ENCODE measurements at places on chromosomes 1 and 21. TPM values are rescaled to one million over a fixed set of nuclear protein-coding genes. Genes with fewer than 3 reads are reported as not detected.

The RIPPLY3 gene
- total RNA-seq: 0.26 TPM

The FAM163A gene
- not detected for total RNA-seq

The FMO2 gene
- total RNA-seq: not detected

The C1orf115 gene
- not detected for total RNA-seq

- H3K36me3 ChIP-seq: peaks cover 3% of the 10 kb centered on the region
- H3K27ac ChIP-seq: peak overlapping the region; percentile 79
- H3K27me3 ChIP-seq: peaks cover 40% of the 10 kb centered on the region
- DNase-seq: no peak
- peaks cover 20% of the 10 kb centered on the region for H3K4me1 ChIP-seq
Measured at GRCh38 chr1:65253800-65254319, 55.5 kb upstream of the DNAJC6 start.

- peaks cover 79% of the 10 kb centered on the region for H3K4me1 ChIP-seq
- H3K27ac ChIP-seq: peak overlapping the region; percentile 77
- peaks cover 15% of the 10 kb centered on the region for H3K27me3 ChIP-seq
- no peaks in the 10 kb centered on the region for H3K36me3 ChIP-seq
- peak overlapping the region; percentile 72 for H3K4me3 ChIP-seq
- DNase-seq: peak; percentile 77
Measured at GRCh38 chr1:117653732-117654492, 48.1 kb downstream of the TENT5C start.

DNA sequence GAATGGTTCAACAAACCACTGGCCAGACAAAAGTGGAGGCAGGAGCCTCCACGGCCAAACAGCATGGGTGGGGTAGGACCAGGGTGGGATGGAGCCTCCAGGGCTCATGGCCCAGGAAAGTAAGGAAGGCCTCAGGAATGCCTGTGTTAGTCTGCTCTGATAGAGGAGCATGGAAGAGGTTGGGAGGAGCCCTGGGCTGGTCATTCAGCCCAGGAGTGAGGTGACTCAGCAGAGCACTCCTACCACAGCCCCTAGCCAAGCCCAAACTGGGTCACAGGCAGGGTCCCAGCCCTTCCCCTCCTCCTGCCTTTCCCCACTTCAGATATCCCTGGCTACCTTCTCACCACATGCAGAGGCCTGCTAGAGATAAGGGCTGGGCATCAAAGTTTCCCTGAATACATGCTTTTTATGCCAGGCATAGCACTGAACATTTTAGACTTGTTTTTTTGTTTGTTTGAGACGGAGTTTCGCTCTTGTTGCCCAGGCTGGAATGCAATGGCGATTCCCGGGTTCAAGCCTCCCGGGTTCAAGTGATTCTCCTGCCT lies 3.1 kb upstream of the SHISA4 start:
- H3K4me3 ChIP-seq: no peak overlapping the region
- H3K4me1 ChIP-seq: peaks cover 4% of the 10 kb centered on the region
- H3K36me3 ChIP-seq: no peaks in the 10 kb centered on the region
- no peak overlapping the region for H3K27ac ChIP-seq
- DNase-seq: no peak

GRCh38 chr1:103267893-103268292 lies 159.6 kb upstream of the COL11A1 start:
- H3K4me3 ChIP-seq: no peak overlapping the region
- no peak overlapping the region for H3K27ac ChIP-seq
- DNase-seq: no peak
- no peaks in the 10 kb centered on the region for H3K27me3 ChIP-seq
- H3K36me3 ChIP-seq: no peaks in the 10 kb centered on the region

DNA sequence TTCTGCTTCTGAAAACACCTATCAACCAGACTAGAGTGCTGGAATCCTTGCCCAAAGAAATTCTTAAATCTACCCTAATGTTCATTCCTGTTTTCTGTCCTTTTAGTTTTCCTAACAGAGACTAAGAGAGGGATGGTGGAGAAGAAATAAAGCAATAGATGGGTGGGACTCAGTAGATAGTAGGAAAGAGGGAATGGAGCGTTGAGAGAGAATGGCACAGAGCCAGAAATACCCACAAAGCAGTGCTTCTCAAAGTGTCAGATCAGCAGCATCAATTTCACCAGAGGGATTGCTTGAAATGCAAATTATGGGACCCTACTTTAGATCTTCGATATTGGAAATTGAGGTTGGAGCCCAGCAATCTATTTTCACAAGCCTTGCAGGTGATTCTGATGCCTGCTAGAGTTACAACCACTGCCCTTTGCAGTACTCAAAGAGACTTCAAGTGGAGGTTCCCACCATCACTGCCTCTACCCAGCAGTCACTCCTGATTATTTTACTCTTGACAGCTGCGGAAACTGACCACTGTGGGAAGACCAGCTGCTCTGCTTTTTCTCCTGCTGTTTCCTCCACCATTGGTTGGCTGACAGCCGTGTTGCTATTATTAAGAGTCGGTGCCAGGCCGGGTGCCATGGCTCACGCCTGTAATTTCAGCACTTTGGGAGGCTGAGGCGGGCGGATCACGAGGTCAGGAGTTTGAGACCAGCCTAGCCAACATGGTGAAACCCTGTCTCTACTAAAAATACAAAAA lies 11.4 kb upstream of the PRPF3 start:
- no peaks in the 10 kb centered on the region for H3K4me1 ChIP-seq
- H3K27me3 ChIP-seq: no peaks in the 10 kb centered on the region
- no peak for DNase-seq
- no peak overlapping the region for H3K27ac ChIP-seq

- no peaks in the 10 kb centered on the region for H3K27me3 ChIP-seq
- H3K36me3 ChIP-seq: no peaks in the 10 kb centered on the region
- no peak for DNase-seq
- peaks cover 7% of the 10 kb centered on the region for H3K4me1 ChIP-seq
- H3K27ac ChIP-seq: no peak overlapping the region
- H3K4me3 ChIP-seq: no peak overlapping the region
Measured at GRCh38 chr1:180253585-180254495, 23.8 kb downstream of the LHX4 start.

The SPATA45 gene
- total RNA-seq: not detected

The SLC5A9 gene
- total RNA-seq: not detected

Measured in activated CD4-positive, alpha-beta T cell treated with anti-CD3 and anti-CD28 coated beads, Interleukin-2, amount 10 ng/mL, durations not matched to agents 24 days and 14 days (primary cell).